ENCODE measurements at places on chromosomes 3 and 15.
A peak's percentile ranks its signal among the peaks of the same experiment; 100 is the strongest.

GRCh38 chr3:23159929-23160328, 43.2 kb upstream of the UBE2E2 start:
- DNase-seq: peak; percentile 80

DNA sequence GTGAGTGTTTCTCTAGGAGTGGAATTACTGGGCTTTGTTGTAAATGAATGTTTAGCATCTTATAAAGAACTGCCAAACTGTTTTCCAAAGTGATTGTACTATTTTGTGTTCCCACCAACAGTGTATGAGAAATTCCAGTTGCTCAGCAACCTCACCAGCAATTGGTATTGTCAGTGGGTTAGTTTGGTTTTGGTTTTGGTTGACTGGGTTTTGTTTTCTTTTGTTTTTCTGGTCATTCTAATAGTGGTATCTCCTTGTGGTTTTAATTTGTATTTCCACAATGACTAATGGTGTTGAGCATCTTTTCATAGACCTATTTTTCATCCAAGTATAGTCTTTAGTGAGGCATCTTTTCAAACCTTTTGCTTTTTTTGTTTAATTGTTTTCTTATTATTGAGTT, 27.1 kb downstream of the FILIP1L start:
- DNase-seq: peak; percentile 35

- DNase-seq: peak; percentile 82
These were observed 37.9 kb upstream of the TJP1 start for GRCh38 chr15:29859973-29860715.

DNA sequence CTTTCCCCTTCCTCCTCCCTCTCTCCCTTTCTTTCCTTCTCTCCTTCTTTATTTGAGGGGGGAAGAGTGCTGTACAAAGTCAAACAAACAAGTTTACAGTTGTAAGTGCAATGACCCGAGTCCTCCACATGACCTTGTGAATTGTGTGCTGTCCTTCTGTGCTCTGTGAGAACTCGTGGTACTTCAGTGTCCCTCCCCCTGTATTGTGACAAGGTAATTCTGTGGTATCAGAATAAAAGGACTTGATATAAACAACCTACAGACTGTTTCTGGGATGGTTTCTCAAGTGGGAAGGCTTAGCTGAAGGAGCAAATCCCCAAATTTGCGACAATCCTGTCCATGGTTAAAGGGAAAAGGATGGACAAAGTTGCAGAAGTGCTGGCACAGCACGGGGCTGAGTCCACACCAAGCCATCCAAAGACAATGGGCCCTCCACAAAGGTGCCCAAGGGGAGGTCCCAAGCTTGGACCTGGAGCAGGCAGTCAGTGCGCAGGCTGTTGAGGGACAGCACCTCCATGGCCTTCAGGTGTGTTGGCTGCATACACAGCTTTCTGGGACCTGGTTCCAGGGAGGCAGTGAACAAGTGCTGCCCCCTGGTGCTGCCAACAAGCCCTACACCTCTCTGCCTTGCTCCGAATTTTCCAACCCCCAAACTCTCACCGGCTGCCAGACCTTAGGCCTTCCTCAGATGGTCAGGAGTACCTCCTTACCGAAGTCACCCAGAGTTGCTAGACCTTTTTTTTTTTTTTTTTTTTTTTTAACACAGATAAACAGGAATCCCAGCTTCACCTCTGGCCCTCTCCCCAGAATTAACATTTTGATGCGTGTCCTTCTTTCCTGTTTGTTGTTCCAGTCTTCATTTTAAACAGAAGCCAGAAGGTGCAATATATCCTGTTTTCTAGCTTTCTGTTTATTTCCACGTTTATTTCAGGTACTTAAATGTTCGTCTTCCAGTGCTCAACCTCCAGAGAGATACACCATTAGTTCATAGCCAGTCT, 2.6 kb upstream of the APEH start:
- DNase-seq: peak; percentile 76

- no peak for DNase-seq
These were observed 249.0 kb downstream of the MCTP2 start for GRCh38 chr15:94480289-94480834.

- no peak for DNase-seq
These were observed 565.7 kb downstream of the PYDC2 start for GRCh38 chr3:192026661-192027060.

GRCh38 chr3:32095431-32095830, 11.0 kb upstream of the GPD1L start:
- DNase-seq: no peak
